ENCODE measurements at places on chromosomes 2 and 18.

DNA sequence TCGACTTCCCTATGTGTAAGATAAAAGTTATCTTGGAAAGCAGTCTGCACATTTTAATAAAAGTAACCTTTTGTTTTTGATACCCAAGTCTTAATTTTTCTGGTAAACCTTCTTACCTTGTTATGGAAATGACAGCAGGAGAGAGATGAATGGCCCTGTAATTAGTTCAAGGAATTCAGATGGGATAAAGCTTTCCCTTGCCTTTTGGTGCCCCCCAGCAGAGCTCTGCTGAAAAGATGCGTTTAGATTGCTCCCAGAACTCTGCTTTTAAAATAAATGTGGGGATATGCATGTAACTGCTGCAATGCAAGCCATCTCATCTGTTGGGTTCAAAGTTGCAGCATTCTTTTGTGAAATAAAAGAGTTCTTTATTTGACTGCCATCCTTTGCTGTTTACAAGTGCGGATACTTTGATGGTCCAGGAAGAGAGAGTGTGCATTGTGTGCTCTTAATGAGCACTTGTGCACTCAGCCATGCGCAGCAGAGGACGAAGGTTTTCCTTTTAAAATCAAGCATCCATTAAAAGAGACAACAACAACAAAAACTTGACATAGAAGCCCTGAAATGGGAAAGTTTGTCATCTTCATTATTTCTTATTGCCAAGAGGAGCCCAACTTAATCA lies 176.7 kb upstream of the ST6GAL2 start:
- no peak for DNase-seq

- DNase-seq: no peak
These were observed 73.1 kb downstream of the MAPK4 start for GRCh38 chr18:50632895-50633515.

GRCh38 chr2:176101216-176101830 lies 1.7 kb downstream of the HOXD12 start:
- DNase-seq: no peak

GRCh38 chr18:49494660-49495059 lies 7.6 kb upstream of the C18orf32 start:
- no peak for DNase-seq

DNA sequence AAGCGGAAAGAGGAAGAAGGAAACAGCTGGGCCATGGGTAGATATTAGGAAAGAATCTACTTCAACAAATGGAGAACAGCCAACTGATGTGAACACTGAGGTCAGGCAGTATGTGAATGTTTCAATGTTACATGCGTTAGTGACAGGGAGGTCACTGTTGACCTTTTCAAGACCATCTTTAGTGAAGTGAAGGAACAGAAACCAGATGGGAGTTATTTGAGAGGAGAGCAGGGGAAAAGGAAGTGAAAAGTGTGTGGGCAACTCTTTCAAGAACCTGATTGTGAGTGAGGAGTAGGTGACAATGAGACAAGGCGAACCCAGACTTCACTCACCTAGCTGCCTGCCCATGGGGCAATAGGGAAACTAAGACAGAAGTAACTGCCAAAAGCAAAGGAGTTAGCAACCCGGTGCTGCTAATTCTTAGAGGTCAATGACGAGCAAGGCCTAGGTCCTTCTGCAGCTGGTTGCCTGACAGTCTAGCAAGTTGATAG lies 67.0 kb downstream of the SP3 start:
- no peak for DNase-seq

DNA sequence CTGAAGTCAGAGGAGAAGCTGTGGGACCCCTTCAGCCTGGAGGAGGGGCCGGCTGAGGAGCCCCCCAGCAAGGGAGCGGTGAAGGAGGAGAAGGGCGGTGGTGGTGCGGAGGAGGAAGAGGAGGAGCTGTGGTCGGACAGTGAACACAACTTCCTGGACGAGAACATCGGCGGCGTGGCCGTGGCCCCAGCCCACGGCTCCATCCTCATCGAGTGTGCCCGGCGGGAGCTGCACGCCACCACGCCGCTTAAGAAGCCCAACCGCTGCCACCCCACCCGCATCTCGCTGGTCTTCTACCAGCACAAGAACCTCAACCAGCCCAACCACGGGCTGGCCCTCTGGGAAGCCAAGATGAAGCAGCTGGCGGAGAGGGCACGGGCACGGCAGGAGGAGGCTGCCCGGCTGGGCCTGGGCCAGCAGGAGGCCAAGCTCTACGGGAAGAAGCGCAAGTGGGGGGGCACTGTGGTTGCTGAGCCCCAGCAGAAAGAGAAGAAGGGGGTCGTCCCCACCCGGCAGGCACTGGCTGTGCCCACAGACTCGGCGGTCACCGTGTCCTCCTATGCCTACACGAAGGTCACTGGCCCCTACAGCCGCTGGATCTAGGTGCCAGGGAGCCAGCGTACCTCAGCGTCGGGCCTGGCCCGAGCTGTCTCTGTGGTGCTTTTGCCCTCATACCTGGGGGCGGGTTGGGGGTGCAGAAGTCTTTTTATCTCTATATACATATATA lies 46.0 kb downstream of the BOLA3 start:
- DNase-seq: no peak

All from SHP77 treated with DMSO at 0.1 percent for 48 hours (cell line).